ENCODE measurements at places on chromosomes 12 and 14. TPM values are rescaled to one million over a fixed set of nuclear protein-coding genes. Genes with fewer than 3 reads are reported as not detected.

Gene CLEC2A
- not detected for total RNA-seq

Gene CAPZA3
- not detected for total RNA-seq

Gene SIRT4
- 2.6 TPM for total RNA-seq

Gene PIANP
- 1.1 TPM for total RNA-seq

Gene SLC10A1
- not detected for total RNA-seq

Gene KRT7
- total RNA-seq, result 8.9 TPM

Gene KRT77
- not detected for total RNA-seq

DNA sequence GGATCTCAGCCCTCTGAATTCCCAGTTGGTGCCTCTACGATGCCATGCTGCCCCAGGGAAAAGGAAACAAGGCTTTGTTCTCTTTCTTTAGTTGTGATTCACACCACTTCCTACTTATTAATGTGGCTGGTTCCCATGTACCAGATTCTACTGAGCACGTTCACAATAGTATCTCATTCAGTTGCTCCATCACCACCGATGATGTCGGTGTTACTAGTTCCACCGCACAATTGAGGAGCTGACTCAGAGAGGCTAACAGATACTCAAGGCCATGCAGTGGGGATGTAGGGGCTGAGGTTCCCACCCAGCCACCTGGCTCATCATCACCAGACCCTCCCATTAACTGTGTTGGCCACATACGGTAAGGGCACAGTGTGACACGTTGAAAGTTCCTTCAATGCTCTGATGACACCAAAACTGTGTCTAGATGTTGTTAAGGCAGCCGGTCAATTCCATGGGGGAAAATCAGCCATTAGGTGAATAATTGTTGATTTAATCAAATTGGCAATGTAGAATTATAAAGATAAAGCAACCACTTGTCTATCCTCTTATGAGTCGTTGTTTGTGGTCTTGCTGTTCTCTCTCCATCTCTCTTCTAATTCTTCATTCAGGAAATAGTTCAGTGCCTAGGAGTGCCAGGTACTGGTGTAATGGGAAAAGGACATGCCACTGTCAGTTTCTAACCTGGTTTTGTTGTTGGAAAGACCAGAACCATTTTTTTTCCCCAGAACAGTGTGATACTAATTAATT, 244.2 kb upstream of the CRY1 start:
- DNase-seq, result no peak

- DNase-seq, result no peak
Observed at GRCh38 chr14:76891391-76891790, 65.2 kb downstream of the LRRC74A start.

DNA sequence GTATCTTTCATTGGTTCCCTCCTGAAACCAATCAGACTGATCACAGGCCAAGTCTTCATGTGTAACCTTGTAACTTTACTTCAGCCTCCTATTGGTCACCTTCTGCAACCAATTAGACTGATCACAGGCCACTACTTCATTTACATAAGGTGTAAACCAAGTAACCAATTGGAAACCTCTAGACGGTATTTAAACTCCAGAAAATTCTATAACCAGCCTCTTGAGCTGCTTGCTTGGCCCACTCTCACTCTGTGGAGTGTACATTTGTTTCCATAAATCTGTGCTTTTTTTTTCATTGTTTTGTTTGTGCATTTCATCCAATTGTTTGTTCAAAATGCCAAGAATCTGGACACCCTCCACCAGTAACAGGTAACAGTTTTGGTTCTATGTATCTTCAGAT, 47.5 kb downstream of the EIF2S3B start:
- DNase-seq, result no peak

- no peak for DNase-seq
Observed at GRCh38 chr14:44589180-44589579, 82.1 kb upstream of the FSCB start.

DNA sequence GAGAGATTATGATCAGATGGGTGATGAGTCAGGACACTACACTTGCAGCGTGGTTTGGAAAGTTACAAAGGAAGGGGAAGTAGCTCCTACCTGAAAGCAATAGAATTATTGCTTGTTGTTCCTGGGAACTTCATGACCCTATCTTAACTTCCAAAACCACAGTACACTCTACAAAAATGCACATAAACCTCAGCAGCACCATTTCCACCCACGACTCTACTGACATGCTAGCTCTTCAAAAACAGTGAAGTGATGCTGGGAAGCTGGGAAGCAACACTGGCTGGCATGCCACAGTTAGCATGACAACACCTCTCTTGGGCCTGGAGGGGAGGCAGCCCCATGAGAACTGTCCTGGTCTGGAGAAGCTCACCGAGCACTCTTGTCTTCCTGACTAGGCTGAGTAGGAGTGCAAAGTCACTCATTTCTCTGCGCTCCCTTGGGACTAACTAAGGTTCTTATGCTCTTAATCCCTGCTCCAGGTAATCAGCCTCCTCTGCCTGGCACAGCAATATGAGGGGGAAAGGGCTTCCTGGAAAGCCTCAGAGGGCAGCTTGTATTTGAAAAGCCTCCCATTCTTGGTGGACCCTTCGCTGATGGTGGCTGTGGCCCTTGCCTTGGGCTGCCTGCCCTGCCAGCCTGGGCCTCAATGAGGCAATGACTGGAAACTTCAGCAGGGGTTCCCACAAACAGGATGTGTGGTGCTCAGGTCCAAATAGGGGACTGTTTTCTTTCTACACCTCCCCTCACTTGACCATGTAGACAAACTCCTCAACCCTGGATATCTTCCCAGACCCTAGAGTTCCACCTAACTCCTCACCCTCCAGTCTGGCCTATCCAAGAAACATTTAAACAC, 1.2 kb downstream of the KRT3 start:
- no peak for DNase-seq

- no peak for DNase-seq
Observed at GRCh38 chr12:77560714-77561113, 270.0 kb upstream of the NAV3 start.

DNA sequence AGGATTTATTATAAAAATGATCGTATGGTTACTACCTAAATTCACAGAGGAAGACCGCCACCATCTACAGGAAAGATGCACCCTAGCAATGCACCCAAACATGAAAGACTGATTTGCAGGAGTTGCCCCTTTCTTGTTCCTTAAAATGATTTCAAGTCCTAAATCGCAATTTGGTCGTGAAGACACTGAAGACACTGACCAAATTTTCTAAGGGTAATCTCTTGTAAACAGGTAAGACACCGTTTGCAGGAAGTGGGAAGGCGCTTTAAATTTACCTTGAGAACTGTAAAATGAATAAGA, 1.0 kb downstream of the SOS2 start:
- DNase-seq, result no peak
